OCI-M1 (cell line): ENCODE measurements at places on chromosomes 5 and 9.

DNA sequence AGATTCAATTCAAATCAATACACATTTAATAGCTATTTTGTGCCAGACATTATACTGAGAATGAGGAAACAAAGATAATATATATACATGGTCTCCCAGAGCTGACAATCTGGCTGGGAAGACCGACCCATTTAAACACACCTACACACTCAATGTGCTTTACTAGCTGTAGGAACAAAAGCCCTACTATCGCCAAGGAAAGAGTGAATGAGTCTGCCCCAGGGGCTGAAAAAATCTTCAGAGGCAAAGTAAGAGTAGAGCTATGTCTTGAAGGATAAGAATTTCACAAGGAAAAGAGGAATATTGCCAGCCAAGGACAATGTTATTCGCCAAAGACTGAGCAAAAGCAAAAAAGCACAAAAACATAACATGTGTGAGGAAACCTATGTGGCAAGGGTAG, 6.6 kb downstream of the PFDN1 start:
- DNase-seq, result no peak

DNA sequence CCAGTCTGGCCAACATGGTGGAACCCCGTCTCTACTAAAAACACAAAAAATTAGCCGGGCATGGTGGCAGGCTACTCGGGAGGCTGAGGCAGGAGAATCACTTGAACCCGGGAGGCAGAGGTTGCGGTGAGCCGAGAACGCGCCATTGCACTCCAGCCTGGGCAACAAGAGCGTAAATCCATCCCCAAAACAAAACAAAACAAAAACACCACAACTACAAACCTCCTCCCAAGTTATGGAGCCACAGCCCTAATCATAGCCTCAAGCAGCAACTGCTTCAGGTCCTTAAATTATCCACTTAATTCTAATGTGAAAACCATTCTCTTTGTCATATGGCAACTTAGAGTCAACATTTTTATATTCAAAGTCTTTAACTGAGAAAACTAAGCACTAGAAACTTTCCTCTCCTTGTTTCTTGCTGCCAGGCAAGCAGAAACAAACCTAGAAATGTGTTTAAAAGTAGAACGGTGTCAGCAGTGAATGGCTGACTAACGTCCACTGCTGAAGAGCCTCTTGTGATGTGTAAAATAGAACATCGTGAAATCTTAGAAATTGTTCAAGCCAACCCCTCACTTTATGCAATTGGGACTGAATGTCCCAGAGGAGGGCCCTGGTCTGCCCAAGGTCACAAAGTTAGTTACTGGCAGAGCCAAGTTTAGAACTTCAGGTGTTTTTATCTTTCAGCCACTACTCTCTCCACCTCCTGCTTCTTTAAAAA, 5.7 kb downstream of the TMEM245 start:
- DNase-seq, result peak; percentile 20

DNA sequence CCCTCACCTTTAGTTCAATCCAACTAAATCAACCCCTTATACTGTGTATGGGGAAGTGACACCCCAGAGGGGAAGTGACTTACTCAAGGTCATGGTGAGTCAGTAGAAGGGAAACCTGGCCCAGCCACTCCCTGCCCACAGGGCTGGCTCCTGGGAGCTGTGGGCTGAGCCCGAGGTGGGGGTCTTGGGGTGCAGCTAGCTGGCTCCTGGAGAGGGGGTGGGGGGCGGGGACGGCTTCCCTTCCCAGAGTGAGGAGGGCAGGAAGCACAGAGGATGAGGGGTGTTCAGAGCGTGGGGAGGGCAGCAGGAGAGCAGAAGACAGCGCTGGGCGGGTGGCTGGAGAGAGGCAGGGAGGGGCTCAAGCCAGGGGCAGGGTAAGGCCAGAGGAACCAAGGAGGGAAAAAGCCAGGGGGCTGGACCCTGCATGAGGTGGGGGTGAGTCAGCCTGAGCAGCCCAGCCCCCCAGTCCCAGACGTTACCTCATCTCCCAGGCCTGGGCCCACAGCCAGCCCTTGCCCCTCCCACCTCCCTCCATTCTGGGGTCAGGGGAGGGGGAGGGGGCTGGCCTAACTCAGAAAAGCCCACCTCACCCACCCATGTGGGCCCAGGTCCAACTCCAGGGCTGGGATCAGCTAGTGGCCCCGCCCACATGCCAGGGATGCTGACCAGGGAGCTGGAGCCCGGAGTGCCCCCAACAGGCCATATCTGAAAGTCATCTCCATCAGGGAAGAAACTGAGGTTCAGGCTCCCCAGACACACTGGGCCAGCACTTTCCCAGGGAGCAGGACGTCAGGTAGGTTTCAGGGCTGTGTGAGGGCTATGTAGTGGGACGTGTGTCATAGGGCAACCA, 2.8 kb downstream of the PDLIM7 start:
- DNase-seq, result peak; percentile 68

DNA sequence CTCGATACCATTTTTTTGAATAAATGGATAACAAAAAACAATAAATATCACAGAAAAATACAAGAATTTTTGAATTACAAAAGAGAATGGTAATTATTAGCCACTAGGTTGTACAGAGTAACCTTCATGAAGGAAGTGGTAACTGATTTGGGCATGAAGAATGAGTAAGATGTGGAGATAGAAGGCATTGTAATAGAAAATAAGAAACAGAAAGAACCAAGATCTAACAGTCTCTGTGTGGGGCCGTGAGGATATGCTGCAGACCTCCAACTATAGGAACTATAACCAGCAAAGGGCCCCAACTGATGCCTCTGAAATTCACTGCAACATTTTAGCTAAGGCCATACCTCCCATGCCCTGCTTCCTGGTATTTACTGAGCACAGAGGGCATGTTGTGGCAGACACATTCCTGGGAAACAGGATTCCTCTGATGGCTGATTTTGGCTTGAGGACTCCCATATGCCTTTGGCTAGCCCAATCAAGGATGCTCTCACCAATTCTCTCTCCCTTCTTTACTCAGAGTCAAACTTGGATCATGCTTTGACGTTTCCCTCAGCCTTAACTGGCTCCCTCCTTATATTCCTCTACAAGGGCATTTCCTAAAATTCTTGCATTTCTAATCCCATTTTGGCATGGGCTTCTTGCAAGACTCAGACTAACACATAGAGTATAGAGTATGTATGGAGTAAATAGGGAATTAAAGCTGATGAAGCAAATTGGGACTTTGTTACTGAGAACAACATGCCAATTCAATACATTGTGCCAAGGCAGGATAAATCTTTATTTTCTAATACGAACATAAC, 208.9 kb downstream of the PDE4D start:
- no peak for DNase-seq

GRCh38 chr9:90839183-90839728, 37.6 kb downstream of the SYK start:
- no peak for DNase-seq

DNA sequence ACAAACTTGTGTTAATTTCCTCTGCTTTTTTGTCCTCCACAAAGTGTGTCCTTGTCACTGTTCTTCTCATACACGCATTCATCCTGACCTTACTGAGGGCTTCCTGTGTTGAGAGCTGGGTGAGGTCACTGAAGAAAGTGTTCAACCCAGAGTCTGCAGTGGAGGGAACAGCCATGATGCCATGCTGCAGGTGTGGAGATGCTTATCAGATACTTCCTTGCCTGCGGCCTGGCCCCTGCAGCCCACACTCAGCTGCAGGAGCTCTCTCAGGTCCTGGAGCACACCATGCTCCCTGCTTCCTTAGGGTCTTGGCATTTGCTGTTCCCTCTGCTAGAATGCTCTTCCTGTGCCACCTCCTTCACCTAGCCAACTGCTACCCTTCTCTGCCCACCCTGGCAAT, 108.1 kb upstream of the SPRY4 start:
- DNase-seq, result no peak
